ENCODE measurements at places on chromosomes 2 and 18. TPM values are rescaled to one million over a fixed set of nuclear protein-coding genes. Genes with fewer than 3 reads are reported as not detected.

DNA sequence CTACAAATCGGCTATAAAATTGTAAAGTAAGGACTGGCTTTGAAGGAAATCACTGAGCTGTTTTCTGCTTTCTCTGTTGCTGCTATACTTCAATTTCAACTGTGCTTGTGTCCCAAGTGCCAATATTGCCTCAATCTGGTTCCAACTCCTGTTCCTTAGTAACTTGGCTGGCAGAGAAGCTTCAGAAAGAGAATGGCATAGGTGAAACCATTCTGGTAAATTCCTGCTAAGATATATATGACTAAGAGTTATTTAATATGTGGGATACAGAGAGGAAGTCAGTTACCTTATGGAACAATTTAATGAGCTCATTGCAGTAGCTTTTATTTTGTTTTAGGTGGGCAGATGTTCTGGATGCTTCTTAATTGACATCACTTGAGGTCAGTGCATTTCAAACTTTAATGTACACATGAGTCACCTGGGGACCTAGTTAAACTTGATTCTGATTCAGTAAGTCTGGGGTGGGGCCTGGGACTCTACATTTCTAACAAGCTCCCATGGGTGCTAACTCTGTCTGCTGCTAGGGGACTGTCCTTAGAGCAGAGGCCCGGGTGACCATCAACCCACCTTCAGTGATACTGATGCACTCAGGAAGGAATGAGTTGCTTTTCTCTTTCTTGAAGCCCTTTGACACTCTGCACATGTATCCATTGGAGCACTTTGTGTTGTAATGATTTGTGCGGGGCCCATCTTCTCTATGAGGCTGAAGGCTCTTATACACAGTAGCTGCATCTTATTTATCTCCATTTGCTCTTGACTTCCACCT is 47.6 kb downstream of the LIPG start:
- no peaks in the 10 kb centered on the region for H3K36me3 ChIP-seq
- no peak for DNase-seq
- no peaks in the 10 kb centered on the region for H3K4me1 ChIP-seq
- no peak overlapping the region for H3K4me3 ChIP-seq
- no peak overlapping the region for H3K27ac ChIP-seq

GRCh38 chr2:71100195-71100964 is 29.6 kb downstream of the MCEE start:
- no peaks in the 10 kb centered on the region for H3K4me1 ChIP-seq
- H3K36me3 ChIP-seq = no peaks in the 10 kb centered on the region
- H3K4me3 ChIP-seq = no peak overlapping the region
- H3K27ac ChIP-seq = no peak overlapping the region
- H3K27me3 ChIP-seq = no peaks in the 10 kb centered on the region
- peak; percentile 54 for DNase-seq

- no peaks in the 10 kb centered on the region for H3K4me1 ChIP-seq
- H3K27me3 ChIP-seq = no peaks in the 10 kb centered on the region
- no peak for DNase-seq
- no peak overlapping the region for H3K27ac ChIP-seq
- no peak overlapping the region for H3K4me3 ChIP-seq
Observed at GRCh38 chr2:138428710-138429440, 72.7 kb upstream of the SPOPL start.

DNA sequence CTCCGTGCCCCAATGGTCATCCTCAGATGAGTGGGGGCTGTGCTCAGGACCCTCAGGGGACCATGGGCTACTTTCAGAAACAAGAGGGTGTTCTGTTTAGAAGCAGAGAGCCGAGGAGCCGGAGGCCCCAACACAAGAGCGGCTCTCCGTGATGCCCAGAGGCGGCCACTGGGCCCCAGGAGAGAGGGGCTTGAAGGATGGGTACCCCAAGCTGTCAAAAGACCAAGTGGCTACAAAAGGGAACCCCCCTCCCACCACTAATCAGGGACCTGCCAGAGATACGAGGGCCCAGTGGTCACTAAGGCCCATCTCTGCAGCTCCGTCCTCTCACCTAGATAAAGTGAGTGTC is 93.6 kb downstream of the HDAC4 start:
- H3K36me3 ChIP-seq = no peaks in the 10 kb centered on the region
- H3K27me3 ChIP-seq = no peaks in the 10 kb centered on the region
- H3K27ac ChIP-seq = no peak overlapping the region
- no peak for DNase-seq
- peaks cover 43% of the 10 kb centered on the region for H3K4me1 ChIP-seq

The CMPK2 gene
- total RNA-seq = 2.7 TPM

All from ovary (tissue), 10 donors.